ENCODE measurements at places on chromosomes 2 and 18.
A peak's percentile ranks its signal among the peaks of the same experiment; 100 is the strongest.

GRCh38 chr2:201249889-201250288 is 10.4 kb upstream of the CASP8 start:
- no peak for DNase-seq

DNA sequence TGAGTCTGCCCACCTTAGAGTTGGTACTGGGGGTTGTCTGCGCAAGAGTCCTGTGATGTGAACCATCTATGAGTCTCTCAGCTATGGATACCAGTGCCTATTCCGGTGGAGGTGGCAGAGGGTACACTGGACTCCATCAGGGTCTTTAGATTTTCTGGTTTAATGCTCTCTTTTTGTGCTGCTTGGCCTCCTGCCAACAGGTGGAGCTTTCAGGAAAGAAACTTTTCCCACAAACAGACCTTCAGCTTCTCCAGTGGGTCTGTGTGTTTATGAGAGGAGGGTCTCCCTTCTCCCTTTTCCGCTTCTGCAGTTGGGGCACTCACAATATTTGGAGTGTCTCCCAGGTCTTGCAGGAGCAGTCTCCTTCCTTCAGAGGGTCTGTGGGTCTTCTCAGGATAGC is 1721.9 kb upstream of the SLC39A10 start:
- DNase-seq, result no peak

DNA sequence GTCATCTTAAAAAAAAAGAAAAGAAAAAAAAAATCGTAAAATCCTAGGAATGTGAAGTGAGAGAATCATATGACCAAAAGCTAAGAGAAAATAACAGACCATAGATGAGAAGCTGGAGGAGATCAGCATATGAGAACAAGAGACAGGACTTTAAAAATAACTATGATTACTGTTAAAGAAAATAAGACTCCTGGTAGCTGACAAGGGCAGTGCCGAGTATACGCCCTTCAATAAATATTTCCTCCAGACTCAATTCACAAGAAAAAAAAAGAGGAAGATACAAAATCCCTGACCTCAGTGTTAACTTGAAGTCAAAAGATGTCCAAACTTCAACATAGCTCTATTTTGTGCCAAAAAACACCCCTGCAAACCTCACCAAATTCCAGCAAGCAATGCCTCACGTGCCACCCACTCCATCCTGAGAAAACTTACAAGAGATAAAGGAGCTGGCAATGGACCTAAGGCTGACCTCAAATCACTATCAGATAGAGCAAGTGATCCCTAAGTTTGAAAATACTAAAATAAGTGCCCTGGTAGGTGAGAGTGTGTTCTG is 817.2 kb downstream of the SOCS6 start:
- no peak for DNase-seq

DNA sequence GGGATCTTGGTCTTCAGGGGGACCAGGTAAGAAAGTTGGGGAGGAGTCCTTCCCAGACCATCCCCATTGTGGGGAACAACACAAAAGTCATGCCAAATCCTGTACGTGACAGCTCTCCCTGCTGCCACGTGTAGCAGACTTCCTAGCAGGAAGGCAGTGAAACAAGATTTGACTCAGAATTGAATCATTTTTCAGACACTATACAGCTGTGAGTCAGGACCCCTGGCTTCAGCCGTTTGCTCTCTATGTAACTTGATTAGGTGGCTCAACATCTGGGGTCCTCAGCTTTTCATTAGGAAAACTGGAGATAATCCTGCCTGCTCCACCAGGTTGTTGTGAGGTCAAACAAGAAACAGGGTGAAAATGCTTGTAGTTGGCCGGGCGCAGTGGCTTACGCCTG is 32.9 kb upstream of the PDCL3 start:
- no peak for DNase-seq

GRCh38 chr2:230925443-230925878 is 419 bp upstream of the GPR55 start:
- peak; percentile 54 for DNase-seq

DNA sequence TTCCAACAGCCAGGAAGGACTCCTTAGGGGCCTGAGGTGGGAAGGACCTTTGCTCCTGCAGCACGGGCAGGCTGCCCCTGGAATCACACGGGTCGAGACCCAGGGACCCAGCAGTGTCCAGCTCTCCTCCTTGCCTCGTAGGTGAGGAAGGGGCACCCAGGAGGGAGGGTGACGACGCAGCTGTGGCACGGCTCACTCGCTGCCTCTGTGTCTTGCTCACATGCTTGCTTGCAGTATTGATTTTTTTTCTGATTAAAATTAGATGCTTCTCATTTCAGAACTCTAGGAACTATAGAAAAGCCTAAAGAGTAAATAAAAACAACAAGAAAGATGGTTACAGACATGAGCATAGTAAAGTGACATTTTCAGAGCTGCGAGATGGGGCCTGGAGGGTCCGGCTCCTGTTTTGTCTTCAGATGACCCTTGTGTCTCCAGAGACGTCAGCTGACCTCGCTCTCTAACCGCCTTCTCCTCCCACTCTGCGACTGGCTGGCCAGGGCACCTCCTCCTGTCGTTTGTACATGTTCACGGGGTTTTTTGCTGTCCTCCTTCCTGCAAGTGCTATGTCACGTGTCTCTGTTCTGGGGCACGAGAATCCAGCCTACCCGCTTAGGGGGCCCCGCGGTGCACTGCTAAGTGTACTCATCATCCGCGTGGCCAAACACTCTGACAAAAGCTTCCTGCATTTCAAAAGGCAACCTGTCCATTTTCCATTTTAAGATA is 65.7 kb upstream of the ZNF236 start:
- DNase-seq, result no peak

DNA sequence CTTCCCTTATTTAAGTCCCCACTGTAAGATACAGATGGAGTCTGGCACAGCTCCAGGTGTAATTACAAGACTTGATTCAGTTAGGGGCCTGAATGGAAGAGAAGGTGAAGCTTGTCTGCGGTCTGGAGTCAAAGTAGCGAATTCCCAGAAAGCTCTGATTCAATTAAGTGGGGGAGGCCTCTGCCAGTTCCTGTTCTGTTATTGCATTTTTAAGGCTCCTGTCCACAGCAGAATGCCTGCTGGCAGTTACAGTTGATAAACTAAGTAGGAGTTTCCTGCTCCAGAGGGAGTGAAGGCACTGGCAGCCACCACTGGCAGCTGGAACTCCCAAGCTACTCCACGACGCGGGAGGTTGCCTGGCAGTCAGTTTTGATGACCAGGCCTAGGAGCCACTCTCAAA is 181.1 kb downstream of the SOCS6 start:
- no peak for DNase-seq

- no peak for DNase-seq
Measured at GRCh38 chr2:198100346-198100745, 296.0 kb downstream of the PLCL1 start.

All from activated CD4-positive, alpha-beta T cell treated with anti-CD3 and anti-CD28 coated beads, Interleukin-2, Interleukin-4, amounts not matched to agents 100 ng/mL and 50 ng/mL, durations not matched to agents 16 hours and 8 hours (primary cell).